ENCODE measurements at places on chromosomes 1 and 21.

- no peak for DNase-seq
Observed at GRCh38 chr1:227440182-227440581, 121.9 kb upstream of the CDC42BPA start.

GRCh38 chr1:10962483-10962882 lies 50.0 kb upstream of the TARDBP start:
- DNase-seq: no peak

DNA sequence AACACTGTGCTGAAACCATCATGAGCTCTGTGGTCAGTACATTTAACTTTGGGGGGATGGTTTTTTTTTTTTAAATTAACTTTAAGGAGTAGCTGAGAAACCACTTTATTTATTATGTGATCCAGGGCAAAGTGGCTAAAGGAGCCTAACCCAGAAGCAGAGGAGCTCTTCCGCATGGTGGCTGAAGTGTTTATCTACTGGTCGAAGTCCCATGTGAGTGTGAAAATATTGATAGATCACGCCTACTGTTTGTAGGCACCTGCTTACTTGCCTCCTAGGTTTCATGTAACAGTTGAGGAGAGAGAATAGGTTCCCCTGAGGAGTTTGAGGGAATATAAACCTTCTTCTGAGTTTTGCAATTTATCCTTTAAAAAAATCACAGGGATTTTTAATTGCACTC lies 181.4 kb downstream of the ZP4 start:
- DNase-seq: no peak

GRCh38 chr1:19361611-19362147 lies 49.6 kb downstream of the SLC66A1 start:
- DNase-seq: peak; percentile 46

DNA sequence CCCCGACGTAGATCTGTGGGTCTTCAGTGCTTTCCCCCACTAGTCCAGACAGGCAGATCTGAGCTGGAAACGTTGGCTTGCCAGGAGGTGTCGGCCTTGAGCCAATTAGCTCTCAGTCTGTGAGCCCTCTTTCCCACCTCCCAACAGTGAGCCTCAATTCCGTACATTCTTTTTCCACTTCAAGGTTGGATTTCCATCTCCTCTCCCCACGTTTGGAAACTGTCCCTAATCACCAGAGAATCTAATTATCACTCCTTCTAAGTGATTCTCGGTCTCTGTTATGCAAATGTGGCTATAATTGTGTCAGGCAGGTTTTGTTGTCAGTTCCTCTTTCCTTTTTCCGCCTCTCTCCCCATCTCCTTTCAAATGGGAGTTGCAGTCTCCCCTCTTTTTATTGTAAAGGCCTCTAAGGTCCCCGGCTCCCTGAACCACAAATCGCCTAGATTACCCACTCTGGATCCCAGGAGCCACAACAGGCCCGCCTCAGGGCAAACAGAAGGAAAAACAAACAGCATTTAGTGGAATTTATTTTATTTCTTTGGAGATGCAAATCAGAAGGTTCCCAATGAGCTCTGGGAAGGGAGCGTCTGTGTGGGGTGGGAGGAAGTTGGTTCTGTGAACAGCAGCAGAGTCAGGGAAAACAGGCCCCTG lies 29.4 kb upstream of the LRRN2 start:
- DNase-seq: no peak

GRCh38 chr1:224127925-224128819 lies 14.3 kb downstream of the FBXO28 start:
- peak; percentile 74 for DNase-seq

DNA sequence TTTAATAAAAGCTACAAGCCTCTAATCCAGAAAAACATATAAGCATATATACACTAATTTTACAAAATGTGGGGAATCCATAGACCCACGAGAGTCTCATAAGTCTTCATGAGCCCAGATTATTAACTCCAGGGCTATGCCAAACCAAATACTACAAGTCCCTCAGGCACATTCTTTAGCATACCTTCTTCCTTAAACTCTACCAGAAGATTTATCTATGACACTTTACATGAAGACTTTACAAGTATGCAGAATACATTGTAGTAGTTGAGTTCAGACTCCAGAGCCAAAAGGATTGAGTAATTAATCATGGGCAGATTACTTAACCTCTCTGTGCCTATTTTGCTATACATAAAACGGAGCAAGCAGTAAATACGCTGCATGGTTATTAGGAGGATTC lies 793.7 kb upstream of the ADGRL2 start:
- peak; percentile 0 for DNase-seq

- peak; percentile 69 for DNase-seq
Observed at GRCh38 chr21:36647279-36648093, 51.4 kb upstream of the SIM2 start.

- DNase-seq: no peak
Observed at GRCh38 chr21:43867948-43868347, 2.9 kb downstream of the AGPAT3 start.

DNA sequence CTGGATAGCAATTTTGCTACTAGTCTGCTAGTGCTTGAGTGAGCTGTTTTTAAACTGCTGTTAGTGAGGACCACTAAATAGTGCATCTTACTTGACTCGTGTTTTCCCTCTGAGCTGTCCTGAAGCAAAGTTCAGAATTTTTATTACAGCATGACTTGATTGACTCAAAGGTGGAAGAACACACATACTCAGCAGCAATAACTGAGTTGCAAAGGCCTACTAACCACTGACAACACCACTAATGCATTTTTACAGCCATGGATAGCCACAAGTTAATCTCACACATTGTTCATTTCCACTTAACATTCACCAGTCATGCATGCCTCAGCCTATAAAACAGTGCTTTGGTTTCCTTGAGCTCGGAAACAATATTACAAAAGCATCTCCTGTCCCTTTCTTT lies 148.7 kb downstream of the RUNX1 start:
- DNase-seq: peak; percentile 82

- no peak for DNase-seq
Observed at GRCh38 chr1:65844821-65845534, 52.3 kb downstream of the PDE4B start.

DNA sequence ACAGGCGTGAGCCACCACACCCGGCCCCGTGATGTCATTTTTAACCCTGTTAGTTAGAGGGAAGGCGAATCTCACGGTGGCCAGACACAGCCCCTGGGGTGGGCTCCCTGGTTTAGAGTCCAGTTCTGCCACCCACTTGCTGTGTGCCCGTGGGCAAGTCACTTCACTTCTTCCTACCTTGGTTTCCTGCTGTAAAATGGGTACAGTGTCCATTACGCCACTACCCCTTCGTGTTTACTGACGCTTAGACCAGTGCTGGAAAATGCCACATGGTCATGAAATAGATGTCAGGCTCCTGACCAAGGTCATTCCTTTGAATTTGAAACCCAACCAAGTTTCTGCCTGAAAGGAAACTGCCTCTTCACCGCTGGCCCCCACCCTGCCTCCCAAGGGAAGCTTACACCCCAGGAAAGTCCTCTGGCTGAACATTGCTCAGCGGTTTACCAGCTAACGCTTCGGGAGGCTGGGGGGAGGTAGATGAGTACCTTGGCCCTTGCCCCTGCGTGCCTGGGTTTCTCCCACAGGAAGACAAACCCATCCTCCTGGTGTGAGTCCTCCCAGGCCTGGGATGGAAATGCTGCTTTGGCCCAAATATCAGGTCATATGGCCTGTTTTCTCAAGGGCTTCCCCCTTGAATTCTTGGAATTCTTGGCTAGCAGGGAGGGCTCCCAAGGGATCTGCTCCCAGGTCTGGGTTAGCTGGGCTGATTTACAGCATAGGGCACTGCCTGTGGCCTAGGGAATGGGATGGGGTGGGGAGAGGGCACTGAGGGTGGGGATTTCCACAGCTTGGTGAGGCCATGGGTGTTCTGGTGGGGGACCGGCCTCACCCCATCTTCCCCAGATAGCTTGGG lies 7.6 kb upstream of the AADACL4 start:
- DNase-seq: peak; percentile 72

- peak; percentile 32 for DNase-seq
Observed at GRCh38 chr1:202540014-202540413, 170.2 kb downstream of the SYT2 start.

GRCh38 chr1:37574834-37575480 lies 18.2 kb downstream of the DNALI1 start:
- peak; percentile 89 for DNase-seq

DNA sequence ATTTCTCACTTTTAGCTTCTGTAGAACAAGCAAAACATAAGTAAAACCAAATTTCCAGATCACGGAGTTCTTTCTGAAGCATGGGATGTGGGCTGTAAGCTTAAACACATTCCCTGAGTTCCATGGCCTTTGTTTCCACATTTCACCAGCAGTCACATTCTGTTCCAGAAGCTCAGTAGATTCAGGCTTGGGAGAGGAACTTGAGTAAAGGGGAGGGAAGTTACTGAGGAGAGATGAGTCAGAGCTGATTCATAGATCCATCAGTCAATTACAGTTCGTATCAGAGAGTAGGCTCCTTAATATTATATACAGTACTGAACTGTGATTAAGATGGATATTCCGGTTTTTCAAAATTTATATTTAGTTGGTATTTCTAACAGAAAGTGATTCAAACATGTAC lies 614.3 kb downstream of the NCAM2 start:
- DNase-seq: peak; percentile 70

- peak; percentile 41 for DNase-seq
Observed at GRCh38 chr1:65434760-65435159, 14.3 kb downstream of the LEPR start.

DNA sequence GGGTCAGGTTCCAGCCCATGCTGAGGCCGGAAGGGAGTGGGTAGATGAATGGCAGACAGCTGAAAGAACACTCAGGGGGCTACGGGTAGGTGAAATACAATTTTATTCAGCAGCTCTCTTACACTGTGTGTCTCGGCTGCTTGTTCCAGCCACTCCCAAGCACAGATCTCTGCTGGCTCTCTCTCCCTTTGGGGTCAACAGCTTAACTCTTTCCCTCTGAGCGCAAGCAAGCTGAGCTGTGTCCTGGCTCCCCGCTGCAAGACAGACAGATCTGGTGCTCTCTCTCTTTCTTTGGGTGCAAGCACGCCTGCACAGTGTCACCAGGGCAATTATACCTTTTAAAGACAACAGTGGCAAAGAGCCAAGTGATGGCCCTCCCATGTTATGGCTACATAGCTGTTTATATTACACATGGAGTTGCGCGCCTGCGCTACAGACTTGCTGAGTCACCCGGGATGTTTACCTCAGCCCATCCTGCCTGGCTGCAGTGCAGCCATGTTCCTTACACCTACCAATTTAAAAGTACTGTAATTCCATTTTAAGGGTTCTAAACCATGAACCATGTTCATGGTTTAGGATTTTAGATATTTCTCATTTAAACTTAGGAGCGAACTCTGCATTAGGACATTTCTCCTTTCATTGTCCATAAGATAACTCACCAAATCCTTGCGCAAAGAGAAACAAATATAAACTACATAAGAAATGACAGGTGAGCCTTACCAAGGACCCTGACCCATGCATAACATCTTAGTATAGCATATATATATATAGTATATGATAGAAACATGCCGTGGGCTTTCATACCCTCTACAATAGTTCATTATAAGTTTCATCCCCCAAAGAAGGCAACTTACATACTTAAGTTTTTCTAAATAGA lies 396.5 kb downstream of the SMYD3 start:
- DNase-seq: peak; percentile 62

GRCh38 chr1:156666862-156667609 lies 10.2 kb downstream of the NES start:
- DNase-seq: peak; percentile 54

DNA sequence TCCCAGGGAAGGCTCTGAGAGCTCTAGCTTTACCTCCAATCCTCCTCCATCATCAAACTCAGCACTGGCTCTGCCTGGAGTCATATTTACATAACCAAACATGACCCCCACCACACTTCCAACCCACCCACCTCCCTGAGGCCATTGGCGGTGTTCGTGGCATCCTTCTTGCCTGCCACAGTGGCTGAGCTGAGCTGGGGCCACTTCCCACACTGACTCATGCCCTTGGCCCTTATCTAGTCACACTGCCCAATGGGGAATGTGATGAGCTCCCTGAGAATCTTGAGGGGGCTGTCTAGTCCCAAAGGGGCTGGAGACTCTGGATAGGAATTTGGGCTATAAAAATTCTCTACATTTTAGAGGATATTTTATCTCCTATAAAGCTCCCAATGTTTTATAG lies 230.9 kb upstream of the IRF2BP2 start:
- peak; percentile 84 for DNase-seq

DNA sequence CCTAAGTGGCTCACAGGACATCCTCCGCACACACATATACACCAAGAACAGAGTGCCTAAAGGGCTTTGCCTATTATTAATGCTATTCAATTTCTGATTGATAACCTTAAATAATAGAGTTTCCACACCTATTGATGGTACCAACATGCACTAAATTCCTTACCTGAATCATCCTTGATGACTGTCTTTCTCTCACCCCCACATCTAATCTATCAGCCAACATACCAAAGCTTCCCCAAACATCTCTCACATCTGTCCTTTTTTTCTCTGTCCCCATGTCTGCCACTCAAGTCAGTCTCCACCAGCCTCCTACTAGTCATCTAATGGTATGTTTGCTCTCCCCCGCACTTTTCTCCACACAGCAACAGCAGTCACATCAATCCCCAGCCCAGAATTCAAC lies 174.4 kb downstream of the DSCAM start:
- peak; percentile 27 for DNase-seq

- DNase-seq: no peak
Observed at GRCh38 chr1:91799159-91799558, 86.8 kb downstream of the TGFBR3 start.

DNA sequence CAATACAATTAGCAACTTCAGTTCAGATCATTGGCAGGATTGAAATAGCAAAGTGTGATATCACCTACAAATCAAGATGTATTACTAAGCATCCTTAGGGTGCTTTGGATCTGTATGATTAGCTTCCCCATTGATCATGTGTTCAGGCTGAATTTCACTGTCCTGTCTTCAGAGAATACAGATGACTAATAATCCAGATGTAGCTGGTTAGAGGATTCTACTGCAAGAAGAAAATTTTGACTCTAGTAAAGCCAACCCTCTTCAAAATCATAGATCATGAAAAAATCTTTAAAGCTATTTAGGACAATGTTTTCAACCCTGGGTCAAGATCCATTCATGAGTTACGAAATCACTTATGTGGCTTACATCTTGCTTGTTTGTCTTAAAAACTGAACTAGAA lies 184.4 kb downstream of the PTGER3 start:
- no peak for DNase-seq

GRCh38 chr1:61746813-61747212 lies 4.5 kb downstream of the PATJ start:
- peak; percentile 50 for DNase-seq

DNA sequence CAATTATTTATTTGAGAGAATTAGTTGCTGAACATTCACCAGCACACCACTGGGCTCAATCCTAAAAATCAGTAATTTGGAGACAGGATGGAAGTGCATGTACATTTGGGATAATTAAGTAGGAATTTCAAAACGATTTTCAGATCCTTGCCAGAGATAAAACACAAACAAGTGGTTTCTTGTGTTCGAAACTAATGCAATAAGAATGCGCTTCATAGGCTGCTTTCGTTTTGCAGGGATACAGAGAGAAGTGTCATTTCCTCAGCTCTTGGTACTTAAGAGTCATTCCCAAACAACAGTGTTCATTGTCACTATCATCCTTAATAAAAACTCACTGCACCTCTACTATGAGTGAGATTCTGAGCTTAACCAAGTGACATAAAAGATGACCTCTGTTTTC lies 20.6 kb upstream of the USP24 start:
- peak; percentile 91 for DNase-seq

- no peak for DNase-seq
Observed at GRCh38 chr1:227561241-227561907, 2.0 kb upstream of the ZNF678 start.

GRCh38 chr1:156126630-156127534 lies 12.4 kb downstream of the LMNA start:
- peak; percentile 98 for DNase-seq

All from EH (cell line).